ENCODE measurements at places on chromosomes 3 and 15.
A peak's percentile ranks its signal among the peaks of the same experiment; 100 is the strongest.

DNA sequence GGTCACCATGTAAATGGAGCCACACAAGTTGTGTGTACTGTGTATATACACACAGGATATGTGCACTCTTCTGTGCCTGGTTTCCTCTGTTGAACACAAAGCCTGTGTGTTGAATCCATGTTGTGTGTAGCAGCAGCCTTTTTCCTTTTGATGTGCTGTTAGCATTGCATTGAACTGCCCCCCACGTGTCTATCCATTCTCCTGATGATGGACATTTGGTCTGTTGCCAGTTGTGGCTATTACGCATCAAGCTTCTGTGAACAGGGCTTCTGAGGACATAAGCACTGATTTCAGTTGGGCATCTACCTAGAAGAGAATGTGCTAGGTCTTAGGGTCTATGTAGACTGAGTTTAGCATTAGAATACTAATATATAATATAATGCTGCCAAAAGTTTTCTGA lies 77.4 kb downstream of the LSM3 start:
- no peak for DNase-seq

- DNase-seq = no peak
These were observed 248.8 kb upstream of the ADAMTS9 start for GRCh38 chr3:64936556-64936955.

DNA sequence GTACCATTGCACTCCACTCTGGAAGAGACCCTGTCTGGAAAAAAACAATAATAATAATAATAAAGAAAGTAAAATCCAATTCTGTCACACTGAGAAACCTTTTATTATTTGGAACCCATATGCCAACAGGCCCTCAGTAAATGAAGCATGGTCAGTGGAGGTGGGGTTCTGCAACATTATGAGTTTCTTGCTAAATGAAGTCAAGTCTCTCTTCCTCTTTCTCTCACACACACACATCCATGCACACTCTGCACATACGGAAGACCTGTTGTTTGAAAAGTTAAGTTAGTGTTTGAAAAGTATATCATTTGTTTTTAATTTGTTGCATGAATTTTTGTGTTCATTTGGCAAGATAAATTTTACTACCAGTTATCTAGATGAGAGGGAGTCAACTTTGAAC lies 27.8 kb downstream of the GAP43 start:
- no peak for DNase-seq

GRCh38 chr15:53160092-53160704 lies 370.1 kb upstream of the ONECUT1 start:
- no peak for DNase-seq

- DNase-seq = no peak
These were observed 103.8 kb upstream of the CFAP20DC start for GRCh38 chr3:59153648-59154047.

DNA sequence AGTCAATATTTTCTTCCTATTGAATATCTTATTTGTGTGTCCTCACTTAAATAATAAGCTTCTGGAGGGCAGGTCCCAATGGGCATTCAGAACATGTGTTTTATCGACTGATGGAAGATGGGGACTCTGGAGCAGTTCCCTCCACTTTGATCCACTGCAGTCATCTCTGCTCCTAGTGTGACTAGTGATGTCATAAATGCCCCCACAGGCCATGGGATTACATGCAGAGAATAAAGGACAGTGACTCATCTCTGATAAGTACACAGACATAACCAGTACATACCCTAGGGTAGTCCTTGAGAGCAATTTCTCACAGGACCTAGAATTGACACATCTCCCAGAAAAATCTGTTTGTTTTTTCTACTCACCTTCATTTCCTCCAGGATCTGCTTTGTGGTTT lies 49.4 kb upstream of the FMN1 start:
- DNase-seq = no peak

- DNase-seq = no peak
These were observed 19.8 kb upstream of the ARNT2 start for GRCh38 chr15:80384432-80384831.

GRCh38 chr15:35060591-35060990 lies 24.5 kb downstream of the NANOGP8 start:
- DNase-seq = no peak

GRCh38 chr15:66985653-66986052 lies 79.7 kb upstream of the SMAD3 start:
- DNase-seq = no peak

DNA sequence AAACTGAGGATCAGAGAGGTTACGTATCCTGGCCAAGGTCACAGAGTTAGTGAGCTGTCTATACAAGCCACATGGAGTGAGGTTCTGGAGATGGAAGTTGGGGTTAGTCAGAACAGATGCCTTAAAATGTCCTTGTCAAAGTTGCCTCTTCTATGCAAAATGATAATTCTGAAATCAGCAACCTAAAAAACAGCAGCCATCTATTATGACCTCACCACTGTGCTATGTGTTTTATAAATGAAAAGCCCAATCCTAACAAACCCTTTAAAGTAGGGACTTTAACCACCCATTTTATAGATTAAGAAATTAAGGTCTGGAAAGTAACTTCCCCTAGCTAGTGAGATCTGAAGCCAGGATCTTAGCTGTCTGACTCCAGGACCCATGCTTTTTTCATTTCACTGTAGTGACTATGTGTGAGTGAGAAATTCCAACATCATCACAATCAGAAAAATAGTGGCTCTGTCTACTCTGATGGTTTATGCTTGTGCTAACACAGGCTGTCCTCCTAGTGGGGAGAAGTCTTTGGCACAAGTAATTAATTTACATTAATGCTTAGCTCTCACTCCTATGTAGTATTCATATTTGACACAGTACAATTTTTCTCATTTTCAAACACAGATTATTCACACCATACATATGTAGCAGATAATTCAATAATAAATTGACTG lies 143.6 kb downstream of the ANO10 start:
- no peak for DNase-seq

GRCh38 chr15:95247071-95247984 lies 1016.0 kb downstream of the MCTP2 start:
- DNase-seq = no peak

DNA sequence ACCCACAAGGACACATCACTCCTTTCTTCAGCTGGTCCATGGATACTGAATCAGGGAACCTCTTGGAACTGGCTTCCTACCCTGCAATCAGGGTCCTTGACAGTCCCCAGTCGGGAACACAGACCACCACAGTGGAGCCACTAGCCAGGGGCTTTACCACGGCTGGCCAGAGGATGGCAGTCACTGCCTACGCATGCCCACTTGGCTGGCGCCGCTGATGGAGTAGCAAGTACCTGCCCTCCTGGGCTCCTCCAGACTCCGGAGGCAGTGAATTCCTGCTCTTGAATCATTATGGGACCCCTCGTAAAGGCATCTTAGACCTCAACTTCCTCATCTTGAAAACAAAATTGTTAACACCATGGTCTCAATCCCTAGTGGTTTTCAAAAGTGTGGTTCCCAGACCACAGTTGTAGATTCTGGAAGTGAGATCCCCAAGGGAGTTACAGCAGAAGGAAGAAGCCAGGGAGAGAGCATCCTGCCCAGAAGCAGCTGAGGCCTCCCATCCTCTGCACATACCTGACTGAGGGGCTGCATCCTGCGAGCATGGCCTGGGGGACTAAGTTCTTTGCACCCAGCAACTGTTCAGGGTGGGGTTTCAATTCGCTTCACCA lies 9.1 kb upstream of the SKIC8 start:
- DNase-seq = peak; percentile 74

GRCh38 chr15:58526647-58527192 lies 94.9 kb downstream of the LIPC start:
- no peak for DNase-seq

DNA sequence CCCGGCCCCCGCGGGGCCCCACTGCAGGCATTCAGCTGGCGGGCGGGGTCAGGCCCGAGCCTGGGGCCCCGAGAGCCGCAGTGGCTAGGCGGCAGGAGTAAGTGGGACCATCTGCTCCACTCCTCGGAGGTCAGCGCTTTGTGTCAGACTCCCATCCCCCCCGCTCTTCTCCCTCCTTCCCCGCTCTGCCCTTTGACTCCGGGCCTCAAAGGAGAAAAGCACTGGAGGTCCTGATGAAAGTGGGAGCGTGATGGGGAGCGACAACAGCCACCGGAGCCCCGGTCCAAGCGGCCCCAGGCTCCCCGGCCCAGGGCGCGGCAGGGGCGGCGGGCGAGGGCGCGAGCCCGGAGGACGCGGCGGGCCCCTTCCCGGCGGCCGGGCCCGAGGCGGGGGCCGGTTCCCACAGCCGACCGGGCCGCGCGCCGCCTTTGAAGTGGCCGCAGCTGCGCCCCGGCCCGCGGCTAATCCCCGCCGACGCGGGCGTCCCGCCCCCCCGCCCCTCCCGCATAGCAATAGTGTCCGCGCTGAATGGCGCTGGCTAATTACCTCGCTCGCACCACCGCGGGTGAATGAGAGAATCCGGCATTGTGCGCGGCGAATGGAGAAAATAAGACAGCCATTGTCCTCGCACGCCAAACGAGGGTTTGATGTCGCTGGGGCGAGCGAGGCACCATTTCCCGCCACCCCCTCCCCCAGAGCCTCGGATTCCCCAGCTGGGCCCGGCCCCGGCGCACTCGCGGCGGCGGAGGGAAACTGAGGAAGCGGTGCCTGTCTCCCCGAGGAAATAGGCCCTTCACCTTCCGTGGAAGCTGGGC lies 22.4 kb downstream of the IGDCC3 start:
- no peak for DNase-seq

- no peak for DNase-seq
These were observed 228.9 kb upstream of the FEZF2 start for GRCh38 chr3:62602129-62602770.

GRCh38 chr15:69000091-69000490 lies 14.4 kb upstream of the NOX5 start:
- peak; percentile 9 for DNase-seq
